ENCODE measurements at places on chromosomes 2 and 18.

- DNase-seq = no peak
These were observed 296.2 kb upstream of the NRP2 start for GRCh38 chr2:205386109-205386508.

GRCh38 chr2:219995991-219996765 lies 368.7 kb downstream of the SLC4A3 start:
- DNase-seq = no peak

DNA sequence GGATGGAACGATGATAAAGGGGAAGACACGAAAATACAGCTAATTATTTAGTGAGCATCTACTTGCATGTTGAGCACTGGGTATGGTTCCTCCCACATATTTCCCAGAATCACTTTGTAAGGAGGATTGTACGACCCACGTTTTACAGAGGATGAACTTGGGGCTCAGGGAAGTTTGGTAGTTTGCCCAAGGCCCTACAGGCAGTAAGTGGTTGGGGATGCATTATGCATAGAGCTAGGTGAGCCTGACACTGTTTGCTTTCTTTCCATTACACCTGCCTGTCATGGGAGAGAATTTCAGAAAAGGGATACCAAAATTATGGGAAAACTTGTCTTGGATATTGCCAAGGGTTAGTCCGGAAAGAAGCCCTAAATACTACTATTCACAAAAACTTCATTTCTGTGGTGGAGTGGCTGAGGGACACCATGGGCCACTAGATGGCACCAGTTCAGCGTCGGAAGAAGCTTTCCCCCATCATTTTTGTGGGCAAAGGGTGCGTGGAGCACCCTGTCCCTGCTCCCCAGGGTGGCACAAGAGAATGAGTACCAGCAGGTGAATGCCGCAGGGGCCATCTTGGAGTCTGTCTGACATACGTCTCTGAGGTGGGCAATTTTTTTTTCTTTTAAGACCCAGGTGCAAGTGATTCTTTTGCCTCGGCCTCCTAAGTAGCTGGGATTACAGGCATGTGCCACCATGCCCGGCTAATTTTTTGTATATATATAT lies 23.5 kb upstream of the C18orf32 start:
- DNase-seq = no peak

DNA sequence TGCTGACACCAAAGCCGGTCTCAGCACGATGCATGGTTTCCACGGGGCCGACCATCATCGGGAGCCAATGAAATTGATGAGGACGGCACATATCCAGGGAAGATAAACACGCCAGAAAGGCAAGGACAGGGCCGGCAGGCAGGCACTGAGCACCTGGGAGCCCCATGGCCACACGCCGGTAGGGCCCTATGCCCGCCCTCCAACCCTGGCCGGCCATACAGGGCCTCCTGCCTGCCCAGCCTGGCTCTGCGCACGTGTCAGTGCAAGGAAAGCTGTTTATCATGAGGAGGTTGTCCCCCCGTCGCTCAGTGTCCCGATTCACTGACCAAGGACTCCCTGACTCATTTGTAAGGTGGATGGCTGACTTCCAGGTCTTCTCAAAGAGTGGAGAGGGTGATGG lies 237.5 kb downstream of the GLI2 start:
- no peak for DNase-seq

DNA sequence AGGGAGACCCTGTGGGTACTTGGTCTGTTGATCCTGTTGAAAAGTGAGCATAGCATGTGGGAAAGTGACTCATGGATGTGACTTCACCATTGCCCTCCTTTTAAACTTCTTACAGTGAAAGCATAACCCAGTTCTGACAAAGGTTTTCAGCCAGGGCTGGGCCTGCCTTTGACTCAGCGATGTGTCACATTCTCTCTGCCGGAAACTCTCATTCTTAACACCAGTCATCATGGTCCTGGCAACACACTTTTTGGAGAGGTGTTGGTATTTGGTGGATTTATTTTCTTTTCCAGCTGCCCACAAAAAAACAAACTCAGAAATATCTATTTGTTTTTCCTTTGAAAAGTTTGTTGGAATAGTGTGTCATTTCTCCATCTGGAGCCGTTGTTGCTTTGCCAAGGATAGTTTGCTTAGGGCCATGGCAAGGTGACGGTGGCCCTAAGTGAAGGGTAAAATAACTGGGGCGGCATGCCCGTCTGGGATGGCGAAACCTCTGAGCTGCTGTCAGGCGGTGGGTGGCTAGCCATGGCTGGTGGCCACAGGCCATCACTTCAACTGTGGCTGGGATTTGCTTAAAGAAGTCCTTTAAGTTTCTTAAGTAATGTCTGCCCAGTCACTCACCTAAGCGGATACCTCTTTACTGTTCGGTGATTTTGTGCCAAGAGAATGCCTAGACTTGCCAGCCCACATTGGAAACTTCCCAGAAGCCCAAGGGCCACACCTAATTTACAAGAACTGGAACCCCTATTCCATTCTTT lies 123.3 kb downstream of the LTBP1 start:
- peak; percentile 85 for DNase-seq

DNA sequence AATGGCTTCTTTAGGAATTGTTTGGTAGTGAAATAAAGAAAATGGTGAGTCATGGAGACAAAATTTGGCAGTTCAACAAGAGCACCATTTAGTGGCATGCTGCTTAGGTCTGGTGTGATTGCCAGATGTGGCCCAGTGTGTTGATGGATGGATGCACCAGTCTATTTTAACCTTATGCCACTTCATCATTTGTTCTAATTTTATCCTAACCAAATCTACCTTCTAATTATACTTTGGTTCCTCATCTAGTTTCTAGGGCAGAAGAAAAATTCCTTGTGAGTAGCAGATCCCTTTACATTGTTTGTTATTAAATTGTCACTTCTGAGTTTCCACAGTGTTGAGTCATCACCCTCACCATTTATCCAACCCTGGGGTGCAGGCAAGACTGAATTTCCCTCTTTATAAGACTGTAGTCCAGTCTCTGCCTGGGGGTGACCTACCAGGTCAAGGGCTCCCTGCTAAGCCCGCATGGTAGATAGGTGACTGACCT lies 32.5 kb downstream of the NABP1 start:
- no peak for DNase-seq

- DNase-seq = no peak
These were observed 41.0 kb downstream of the HNRNPLL start for GRCh38 chr2:38561691-38562090.

DNA sequence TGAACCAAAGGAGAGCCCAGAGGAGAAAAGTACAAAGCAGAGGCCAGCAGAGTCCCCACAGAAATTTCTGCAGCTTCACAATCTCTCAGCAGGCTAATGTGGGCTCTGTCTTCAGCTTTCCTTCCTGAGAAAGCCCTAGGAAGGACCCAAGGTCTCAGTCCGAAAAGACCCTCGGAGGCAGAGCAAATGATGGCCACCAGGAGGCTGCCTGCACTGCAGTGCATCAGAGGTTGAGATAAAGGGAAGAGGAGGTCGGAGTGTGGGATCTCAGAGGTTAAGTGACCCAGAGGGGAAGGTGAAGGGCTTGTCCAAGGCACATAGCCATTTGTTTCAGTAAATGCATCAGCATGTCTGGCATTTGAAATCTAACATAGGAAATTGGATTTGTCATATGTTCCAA lies 299.1 kb upstream of the SLC14A2 start:
- no peak for DNase-seq

GRCh38 chr2:138707392-138708074 lies 72.7 kb downstream of the NXPH2 start:
- no peak for DNase-seq

Data from lower leg skin (tissue), 4 donors.